ENCODE measurements at places on chromosomes 2 and 18. TPM values are rescaled to one million over a fixed set of nuclear protein-coding genes. Genes with fewer than 3 reads are reported as not detected.

BUB1 gene
- 90.8 TPM for total RNA-seq

DNA sequence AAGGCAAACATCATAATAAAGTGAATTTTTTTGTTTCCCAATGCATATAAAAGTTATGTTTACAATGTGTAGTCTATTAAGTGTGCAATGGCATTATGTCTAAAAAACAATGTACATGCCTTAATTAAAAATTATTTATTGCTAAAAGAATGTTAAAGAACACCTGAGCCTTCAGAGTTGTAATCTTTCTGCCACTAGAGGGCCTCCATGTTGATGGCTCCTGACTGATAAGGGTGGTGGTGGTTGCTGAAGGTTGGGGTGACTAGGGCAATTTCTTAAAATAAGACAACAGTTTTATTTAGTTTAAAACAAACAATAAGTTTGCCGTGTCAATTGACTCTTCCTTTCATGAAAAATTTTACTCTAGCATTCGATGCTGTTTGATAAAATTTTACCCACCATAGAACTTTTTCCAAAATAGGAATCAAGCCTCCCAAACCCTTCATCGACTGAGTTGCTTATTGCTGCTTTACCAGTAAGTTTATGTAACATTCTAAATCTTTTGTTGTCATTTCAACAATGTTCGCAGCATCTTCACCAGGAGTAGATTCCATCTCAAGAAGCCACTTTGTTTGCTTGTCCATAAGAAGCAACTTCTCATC, 32.3 kb downstream of the MAP3K2 start:
- DNase-seq: peak; percentile 27

DNA sequence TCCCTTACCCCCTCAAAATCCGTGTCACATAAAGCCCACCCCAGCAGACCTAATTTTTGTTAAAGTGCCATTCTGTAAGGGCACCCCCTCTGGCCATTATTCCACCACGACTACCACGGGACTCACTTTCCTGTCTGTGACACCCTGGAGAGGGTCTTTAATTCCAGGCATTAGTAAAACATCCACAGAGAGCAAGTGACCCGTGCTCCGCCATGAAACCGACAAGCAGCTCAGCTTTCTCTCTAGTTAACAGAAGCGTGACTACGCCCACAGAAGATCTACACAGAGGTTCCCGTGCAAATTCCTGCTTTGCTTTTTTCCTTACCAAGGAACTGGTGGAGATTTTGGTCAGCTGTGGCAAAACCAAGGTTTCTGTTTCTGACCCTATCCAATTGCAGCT, 4.4 kb downstream of the SIGLEC15 start:
- no peak for DNase-seq

DNA sequence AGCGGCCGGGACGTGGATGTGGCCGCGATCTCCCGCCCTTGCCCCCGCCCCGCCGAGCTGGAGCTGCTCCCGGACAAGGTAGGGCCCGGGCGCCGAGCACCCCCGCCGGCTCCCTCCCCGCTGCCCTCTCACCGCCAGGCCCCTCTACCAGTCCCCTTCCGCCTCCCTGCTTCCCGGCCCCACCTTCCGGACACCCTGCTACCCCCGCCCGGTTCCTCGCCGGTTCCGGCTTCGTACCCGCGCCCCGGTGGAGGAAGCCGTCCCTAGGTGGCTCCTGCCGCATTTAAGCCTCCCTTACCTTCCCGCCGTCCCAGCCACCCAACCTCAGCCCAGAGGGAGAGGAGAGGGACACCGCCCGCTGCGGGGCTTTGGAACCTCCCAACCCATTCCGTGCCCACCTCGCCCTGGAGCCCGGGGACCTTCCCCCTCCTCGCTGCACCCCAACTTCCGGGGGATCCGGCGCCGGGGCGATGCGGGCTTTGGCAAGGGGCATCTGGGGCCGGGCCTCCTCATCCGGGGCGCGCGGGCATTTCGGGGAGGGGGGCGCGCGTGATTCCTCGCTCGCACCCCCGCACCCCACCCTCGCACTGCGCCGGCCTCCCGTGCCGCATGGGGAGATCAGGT, 475 bp downstream of the B3GNT2 start:
- peak; percentile 68 for DNase-seq

GRCh38 chr2:155308367-155309009, 610.0 kb downstream of the KCNJ3 start:
- no peak for DNase-seq

- no peak for DNase-seq
Measured at GRCh38 chr18:5986257-5986931, 91.1 kb upstream of the TMEM200C start.

DNA sequence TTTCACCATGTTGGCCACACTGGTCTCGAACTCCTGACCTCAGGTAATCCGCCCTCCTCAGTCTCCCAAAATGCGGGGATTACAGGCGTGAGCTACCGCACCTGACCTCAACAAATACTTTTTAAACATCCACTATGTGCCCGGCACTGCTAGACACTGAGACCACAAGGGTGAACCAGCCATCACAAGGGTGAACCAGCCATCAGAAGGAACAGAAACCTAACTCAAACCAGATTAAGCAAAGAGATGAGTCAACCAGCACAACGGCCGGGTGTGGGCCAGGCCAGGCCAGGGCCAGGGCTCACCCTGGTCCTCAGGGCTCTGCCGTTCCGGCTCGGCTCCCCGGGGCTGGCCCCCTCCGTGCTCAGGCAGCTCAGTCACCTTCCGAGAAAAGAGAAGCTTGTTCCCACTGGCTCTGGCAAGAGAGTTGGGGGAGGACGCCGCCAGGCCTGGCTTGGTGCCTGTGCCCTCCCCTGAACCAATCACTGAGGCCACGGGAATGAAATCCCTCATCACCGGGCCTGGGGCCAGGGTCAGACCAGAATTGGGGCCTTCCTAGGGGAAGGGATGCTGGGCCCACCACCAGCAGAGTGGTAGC, 4.4 kb downstream of the TEX44 start:
- no peak for DNase-seq

DNA sequence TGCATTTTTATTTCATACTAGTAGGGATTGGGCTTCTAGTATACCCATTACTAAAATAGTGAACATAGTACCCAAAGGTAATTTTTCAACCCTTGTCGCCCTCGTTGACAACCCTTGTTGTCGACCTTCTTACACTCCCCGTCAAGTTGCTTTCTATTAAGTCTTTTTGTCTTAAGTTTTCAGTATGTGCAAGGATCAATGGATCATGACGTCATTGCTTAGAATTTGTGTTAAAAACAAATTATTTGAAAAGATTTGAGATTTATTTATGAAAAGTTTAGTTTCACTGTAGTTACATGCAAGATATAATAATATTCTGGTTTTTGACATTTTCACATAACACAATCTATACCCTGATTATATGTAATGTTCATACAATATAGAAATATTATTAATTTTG, 110.4 kb downstream of the CBLN2 start:
- DNase-seq: no peak

Data from activated CD4-positive, alpha-beta memory T cell treated with anti-CD3 and anti-CD28 coated beads for 36 hours (primary cell).